Endothelial cell (in vitro differentiated cells): ENCODE measurements at places on chromosomes 7 and 10.

- DNase-seq, result no peak
These were observed 61.9 kb upstream of the PTPRZ1 start for GRCh38 chr7:121810831-121811672.

DNA sequence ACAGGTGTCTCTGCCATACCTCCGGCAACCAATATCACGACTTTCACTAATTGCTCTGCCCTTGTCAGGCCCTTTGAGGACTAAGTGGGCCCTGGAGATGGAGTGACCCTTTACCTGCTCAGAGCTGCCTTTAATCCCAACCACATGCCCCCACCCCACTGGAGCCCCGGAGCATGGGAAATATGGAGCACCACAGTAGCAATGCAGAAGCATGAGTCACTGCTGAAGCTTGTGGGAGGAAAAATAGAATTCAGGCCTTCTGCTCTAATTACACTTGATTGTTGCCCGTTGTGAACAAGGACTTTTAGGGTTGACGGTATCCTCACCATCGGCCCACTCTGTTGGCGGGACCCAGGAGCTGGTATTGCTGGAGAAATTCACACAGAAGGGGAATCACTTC lies 52.5 kb upstream of the FRMD4A start:
- DNase-seq, result no peak

GRCh38 chr10:8065651-8066050 lies 11.2 kb downstream of the GATA3 start:
- peak; percentile 53 for DNase-seq

- DNase-seq, result no peak
These were observed 51.1 kb downstream of the HYCC1 start for GRCh38 chr7:22962775-22963350.

- DNase-seq, result no peak
These were observed 10.2 kb upstream of the SEC61G start for GRCh38 chr7:54769203-54769602.

- DNase-seq, result no peak
These were observed 170.8 kb upstream of the DGKB start for GRCh38 chr7:15073301-15073700.

DNA sequence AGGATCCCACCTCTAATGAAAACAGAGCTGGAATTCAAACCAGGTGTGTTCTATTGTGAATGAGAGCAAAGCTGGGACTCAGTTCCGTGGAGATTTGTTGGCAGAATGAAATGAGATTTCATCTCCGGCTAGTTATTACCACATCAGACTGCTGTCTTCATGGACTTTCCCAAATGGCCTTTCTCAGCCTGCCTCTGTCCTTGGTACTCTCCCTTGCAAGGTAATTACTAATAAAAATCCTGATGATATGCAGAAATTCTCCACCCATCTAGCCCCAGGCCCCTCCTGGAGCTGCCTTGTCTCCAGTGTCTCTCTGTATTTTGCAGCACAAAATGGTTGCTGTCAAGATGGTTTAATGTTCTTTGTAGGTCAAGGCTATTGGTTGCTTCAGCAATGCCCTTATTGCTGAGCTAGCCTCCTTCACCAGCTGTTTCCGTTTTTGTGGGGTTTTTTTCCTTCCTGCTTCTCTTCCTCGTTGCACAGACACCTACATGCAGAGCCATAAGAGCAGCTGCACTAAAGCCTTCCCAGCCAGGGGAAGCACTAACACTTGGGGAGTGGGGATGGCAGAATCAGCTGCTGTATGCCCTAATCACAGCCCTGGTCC lies 185.0 kb upstream of the GHITM start:
- DNase-seq, result no peak

- DNase-seq, result no peak
These were observed 70.3 kb upstream of the RSU1 start for GRCh38 chr10:16887565-16887964.

- DNase-seq, result no peak
These were observed 187.5 kb upstream of the NFE2L3 start for GRCh38 chr7:25964483-25964991.

GRCh38 chr10:23094786-23095403 lies 484 bp upstream of the MSRB2 start:
- no peak for DNase-seq

GRCh38 chr7:88545663-88546062 lies 213.8 kb upstream of the ZNF804B start:
- no peak for DNase-seq

- DNase-seq, result peak; percentile 65
These were observed 7.4 kb downstream of the ADCYAP1R1 start for GRCh38 chr7:31059551-31059950.

DNA sequence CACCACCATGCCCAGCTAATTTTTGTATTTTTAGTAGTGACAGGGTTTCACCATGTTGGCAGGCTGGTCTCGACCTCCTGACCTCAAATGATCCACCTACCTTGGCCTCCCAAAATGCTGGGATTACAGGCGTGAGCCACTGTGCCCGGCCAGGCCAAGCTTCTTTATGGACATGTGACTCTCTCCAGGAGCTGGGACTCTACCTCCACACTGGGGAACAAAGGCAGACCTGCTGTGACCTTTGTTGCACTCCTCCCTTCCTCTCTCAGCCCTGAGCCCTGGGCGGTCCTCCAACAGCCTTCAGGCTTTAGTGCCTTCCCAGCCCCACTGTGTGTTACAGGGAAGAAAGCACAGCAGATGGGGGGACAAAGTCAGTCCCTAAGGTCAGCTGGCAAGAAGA lies 55.0 kb upstream of the DUSP5 start:
- DNase-seq, result no peak

DNA sequence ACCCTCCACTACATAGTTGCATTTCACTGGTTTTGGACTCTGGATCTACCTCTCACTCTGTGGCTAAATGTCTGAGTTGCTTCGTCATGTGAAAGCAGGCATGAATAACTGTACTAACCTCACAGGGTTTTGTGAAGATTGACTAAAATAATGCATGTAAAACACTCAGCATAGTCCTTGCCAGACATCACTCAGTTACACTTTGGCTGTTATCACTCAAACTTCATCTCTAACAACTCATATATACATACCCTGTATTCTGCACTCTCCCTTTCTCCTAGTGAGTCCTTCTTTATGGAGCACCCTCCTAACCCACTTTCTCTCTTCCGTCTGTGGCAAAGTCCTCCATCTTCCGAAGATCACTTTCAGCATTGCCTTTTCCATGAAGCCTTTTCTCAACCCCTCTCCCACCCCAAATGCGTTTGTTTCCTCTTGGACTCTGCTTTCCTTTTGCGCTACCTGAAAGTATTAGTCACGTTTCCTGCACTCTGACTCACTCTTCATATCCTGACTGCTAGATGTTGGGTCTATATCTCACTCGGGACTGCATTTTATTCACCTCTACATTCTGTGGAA lies 72.6 kb downstream of the OSBPL3 start:
- no peak for DNase-seq

GRCh38 chr10:52308251-52309031 lies 5.6 kb upstream of the DKK1 start:
- peak; percentile 63 for DNase-seq
